ENCODE measurements at places on chromosomes 5 and 9. TPM values are rescaled to one million over a fixed set of nuclear protein-coding genes. Genes with fewer than 3 reads are reported as not detected.

The SH3RF2 gene
- polyA plus RNA-seq = 3.9 TPM

DNA sequence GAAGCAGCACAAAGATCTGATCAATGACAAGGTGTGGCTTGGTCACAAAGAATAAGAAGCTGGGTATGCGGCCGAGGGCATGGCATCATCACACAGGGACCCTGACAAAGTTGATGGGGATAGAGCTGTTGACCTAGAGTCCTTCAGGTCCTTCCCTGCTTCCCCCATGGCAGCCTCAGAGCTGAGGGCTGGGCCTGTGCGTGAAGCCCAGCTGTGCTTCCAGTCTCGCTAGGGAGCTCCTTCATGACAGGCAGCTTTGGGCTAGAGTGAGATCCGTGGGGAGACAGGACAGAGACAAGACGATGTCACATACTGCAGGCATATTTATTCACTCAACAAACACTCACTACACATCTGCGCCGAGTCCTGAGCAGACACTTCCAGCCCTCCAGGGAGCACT lies 56.4 kb upstream of the NEURL1B start:
- DNase-seq = no peak

DNA sequence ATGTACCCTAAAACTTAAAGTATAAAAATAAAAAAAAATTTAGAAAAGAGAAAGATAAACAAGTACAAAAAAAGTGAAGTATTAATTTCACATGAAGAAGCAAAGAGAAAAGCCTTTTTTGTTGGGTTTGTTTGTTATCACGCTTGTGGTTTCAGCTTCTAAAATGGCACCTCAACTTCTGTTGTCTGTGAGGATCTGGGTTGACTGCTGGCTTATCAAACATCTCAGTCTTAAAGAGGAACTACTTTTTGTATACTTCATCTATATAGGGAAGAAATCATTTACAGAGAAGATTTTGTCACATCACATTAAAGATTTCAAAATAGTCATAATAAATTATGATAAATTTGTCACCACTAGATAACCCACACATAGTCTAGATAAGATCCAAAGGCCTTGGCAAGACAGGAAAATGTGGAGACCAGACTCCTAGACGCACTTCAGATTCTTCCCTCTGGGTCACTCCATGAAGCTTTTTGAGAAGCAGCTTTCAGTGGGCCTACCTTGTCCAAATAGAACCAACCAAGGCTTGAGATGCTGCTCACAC lies 8.8 kb upstream of the ADGRV1 start:
- no peak for DNase-seq

The SLC34A3 gene
- 0.04 TPM for polyA plus RNA-seq

DNA sequence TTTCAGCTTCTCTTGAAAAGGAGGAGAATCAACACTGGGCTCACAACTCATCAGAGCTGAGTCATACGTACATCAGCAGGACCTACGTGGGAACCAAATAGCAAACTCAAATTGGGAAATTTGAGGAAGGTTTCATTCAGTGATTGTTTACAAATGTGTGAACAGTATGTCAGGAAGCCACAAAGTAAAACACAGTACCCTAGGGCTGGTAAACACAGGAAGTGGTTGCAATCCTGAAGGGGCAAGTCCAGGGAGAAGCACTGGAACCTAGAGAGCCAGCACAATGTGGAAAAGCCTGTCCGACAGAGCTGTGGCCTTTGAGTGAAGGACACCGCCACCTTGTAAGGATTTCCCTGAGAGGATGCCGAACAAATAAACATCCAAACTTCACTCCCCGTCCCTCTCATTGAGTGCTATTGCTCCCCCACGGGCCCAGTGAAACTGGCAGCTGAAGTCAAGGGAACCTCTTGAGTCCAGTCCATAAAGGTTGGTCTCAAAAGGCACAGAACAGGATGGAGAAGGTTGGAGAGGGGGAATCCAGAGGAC lies 26.7 kb upstream of the RICTOR start:
- DNase-seq = peak; percentile 93

The IFNK gene
- not detected for polyA plus RNA-seq

The SPOCK1 gene
- 19.2 TPM for polyA plus RNA-seq

The FOXI1 gene
- polyA plus RNA-seq = not detected

DNA sequence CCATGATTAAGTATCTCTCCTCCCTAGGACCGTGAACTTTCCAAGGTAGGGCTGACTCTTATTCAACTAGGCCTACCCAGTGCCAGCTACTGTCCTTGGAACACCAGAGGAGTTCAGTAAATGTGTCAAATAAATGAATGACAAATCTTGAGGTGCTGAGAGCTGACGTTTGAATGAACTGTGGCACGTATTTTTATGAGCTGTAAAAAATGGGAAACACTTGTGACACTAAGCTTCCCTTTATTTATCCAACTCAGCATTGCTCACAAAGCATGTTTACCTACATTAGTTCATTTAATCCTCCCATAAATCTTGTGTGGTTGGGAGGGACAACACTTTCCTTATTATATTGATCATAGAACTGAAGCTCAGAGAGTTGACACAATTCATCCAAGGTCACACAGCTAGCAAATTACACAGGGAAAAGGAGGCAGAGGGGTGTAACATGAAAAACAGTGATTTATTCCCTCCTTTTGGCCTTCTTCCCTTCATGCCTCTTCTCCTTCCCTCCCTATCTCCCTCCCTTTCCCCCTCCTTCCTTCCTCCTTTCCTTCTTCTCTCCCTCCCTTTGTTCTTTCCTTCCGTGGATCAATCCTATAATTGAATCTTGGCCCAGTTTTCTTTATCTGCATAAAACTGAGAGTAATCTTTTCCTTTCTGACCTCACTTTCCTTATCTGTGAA lies 412.6 kb downstream of the DMRT2 start:
- no peak for DNase-seq

The IRX4 gene
- polyA plus RNA-seq = 0.05 TPM

DNA sequence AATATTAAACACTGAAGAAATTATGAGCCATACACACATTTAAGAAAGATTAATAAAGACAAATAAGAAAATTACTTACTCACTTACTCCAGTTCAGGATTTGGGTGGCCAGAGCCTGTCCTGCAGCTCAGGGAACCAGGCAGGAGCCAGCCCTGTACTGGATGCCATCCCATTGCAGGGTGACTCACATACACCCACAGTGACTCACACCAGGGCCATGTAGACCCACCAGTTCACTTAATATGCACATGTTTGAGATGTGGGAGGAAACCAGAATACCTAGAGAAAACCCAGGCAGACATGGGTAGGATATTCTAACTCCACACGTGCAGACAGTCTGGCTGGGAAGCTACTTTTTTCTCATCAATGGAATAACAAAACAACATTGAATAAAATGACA lies 49.6 kb upstream of the ADRB2 start:
- peak; percentile 41 for DNase-seq

The GNA14 gene
- 0.04 TPM for polyA plus RNA-seq

The SH3TC2 gene
- polyA plus RNA-seq = 0.55 TPM

The PHYKPL gene
- polyA plus RNA-seq = 13.0 TPM

DNA sequence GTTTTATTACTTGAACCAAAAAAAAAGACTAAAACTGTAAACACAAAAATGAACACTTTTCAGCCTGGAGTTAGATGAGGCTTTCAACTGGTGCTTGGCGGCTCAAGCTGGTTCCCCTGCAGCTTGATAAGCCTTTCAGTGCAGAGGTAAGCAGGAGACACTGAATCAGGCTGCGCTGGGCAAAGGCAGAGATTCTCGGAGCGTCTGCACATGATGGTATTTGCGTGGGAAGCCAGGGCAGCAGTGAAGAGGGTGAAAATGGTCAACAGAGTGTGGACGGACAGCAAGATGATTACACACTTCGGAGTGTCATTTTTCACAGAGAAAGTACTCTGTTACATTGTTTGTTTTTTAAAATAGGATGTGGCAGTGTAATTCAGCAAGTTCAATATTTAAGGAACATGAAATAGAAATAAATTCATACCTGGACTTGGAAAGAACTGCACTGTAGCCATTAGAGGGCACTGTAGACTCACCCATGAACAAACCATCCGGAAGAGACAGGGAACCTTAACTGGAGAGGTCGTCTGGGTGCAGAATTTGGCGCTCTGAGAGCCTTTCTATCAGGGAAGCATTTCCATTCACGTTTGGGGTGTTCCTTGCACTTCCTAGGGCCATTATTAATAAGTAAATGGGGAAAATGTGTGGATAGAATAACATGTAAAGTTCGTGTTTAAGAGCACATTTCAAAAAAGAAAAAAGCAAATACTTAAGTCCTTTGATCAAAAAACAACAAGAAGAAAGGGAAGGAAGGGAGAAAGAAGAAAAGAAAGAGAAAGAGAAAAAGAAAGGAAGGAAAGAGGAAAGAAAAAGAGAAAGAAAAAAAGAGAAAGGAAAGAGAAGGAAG lies 69.8 kb downstream of the ICE1 start:
- DNase-seq = peak; percentile 67

DNA sequence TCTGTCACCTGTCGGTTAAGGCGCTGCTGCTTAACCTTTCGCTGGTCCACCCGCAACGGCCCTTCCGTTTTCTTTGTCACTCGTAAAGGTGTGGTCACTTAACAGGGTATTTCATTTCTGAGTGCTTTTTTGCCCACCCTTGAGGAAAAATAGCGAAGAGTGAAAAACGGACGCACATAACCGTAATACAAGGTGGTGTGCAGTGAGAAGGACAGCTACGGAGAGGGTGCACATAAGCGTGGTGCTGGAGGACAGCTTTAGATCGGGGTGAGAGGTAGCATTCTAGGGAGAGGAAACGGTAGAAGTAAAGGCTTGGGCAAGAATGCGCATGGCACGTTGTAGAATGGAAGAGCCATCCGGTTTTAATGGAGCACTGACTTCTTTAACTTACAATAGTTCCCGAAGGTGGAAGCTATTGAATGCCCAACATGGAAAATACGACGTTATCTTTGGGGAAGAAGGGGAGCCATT lies 761 bp downstream of the CCT5 start:
- no peak for DNase-seq

DNA sequence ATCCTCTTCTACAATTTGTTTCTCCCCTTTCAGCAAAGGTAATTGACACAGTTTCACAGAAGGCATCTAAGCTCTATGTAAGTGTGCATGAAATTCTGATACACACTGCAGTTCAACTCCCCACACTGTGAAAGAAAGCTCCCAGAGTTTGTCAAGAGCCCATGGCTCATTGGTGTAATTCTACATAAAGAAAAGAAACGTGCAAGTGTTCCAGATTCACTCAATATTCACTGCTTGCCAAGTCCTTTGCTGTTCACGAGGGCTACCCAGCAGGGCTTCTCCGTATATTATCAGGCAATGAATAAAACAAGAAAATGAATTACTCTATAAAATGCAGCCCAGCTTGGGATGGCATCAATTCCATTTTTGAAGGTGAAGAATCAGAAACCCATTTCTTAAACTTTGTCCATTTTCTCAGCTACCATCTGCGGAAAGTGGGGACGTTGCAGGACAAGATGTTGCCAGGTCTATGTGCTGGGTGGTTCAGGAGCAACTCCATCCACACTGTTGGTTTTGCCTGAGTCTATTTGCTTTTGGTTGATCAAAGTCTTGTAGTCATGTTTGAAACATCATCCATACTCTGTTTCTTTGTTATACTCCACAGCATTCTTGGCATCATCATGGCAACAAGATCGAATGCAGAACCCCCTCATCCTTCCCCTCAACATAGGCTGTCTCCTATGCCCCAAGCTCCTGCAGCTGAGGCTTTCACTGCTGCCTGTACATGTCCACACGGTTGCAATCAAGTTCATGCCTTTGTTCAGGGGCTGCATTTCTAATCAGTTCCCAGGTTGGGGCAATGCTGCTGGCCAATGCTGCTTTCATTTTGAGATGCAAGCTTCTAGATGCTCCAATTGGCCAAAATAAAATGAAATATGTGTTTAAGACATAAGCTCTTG lies 301.8 kb downstream of the MED10 start:
- no peak for DNase-seq

DNA sequence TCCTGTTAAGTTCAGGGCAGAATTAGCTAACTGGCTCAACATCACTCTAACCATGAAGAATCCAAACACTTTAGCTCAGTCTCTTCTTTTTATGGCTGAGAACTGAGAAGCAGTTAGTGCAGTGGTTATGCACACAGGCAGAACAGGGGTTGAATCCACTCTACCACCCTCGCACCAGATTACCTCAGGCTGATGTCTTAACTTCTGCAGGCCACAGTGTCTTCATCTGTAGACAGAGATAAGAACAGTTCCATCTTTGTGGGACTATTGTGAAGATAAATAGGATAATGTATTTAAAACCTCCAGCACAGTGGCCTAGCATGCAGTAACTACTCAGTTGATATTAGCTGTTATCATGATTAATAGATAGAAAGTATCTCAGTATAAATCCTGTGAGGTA lies 54.8 kb downstream of the FAM114A2 start:
- DNase-seq = no peak

DNA sequence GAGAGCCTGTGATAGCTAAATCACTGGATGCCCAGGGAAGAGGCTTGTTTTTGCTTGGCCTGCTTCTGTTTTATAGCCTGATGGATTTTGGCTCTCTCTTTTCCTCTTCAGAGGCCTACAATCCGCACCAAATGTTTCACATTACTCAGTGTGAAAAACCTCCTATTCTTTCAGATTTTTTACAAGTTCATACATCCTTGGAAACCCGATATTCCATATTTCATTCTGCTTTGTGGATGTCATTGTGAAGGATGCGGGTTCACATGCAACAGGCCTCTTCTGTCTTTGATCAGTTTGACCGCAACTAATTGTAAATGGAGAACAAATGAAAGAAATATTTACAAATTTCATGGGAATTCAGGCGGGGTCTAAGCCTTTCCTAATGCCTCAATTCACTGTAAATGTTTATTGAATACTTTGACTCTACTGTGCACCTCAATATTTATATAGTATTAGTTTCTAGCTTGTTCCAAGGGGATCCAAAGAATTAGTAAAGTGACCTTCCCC lies 269.9 kb downstream of the DMRT2 start:
- DNase-seq = no peak

The FBLL1 gene
- polyA plus RNA-seq = 0.06 TPM

GRCh38 chr5:117761186-117761585 lies 1186.6 kb upstream of the SEMA6A start:
- DNase-seq = no peak

GRCh38 chr9:98921732-98922131 lies 22.0 kb upstream of the COL15A1 start:
- DNase-seq = no peak

DNA sequence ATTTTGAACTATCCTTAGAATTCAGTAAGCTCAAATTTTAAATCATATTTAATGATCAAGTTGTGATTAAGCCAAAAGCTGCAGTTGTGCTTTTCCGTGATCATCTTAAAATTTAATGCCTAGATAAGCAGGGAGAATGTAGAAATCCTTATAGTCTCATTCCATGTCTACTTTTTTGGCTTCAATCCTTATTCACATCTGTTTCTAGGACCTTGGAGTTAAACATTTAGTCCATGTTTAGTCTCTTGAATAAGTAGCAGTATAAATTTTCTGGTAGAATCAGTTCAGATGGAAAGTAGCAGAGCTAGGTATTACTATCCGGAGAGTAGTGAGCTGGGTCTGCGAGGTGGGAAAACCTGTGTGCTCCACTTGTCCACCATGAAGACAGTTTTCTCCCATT lies 59.3 kb upstream of the RIOK2 start:
- no peak for DNase-seq

The VCAN gene
- polyA plus RNA-seq = 21.1 TPM

The UBE2QL1 gene
- polyA plus RNA-seq = 0.04 TPM

GRCh38 chr5:131096774-131097710 lies 68.0 kb downstream of the HINT1 start:
- DNase-seq = no peak

The OR1J4 gene
- polyA plus RNA-seq = not detected
